HT-29 (cell line): ENCODE measurements at places on chromosomes 2 and 18.
A peak's percentile ranks its signal among the peaks of the same experiment; 100 is the strongest.

DNA sequence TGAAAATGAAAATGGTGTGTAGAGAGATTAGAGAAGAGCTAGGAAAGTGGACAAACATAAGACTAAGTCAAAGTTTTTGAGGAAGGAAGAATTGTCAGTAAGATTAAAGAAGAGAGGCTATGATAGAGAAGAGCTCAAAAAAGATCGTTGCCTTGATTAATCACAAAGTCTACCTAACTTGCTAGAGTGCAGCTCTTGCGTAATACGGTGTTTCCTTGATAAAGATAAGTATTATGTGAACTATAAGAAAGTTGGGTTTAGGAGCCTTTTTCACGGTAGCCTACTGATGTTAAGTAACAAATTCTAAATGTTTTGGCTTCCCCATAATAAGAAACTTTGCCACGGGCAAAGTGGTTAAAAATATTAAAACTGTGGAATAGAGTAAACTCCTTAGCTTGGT lies 226.4 kb upstream of the NRXN1 start:
- DNase-seq, result no peak

DNA sequence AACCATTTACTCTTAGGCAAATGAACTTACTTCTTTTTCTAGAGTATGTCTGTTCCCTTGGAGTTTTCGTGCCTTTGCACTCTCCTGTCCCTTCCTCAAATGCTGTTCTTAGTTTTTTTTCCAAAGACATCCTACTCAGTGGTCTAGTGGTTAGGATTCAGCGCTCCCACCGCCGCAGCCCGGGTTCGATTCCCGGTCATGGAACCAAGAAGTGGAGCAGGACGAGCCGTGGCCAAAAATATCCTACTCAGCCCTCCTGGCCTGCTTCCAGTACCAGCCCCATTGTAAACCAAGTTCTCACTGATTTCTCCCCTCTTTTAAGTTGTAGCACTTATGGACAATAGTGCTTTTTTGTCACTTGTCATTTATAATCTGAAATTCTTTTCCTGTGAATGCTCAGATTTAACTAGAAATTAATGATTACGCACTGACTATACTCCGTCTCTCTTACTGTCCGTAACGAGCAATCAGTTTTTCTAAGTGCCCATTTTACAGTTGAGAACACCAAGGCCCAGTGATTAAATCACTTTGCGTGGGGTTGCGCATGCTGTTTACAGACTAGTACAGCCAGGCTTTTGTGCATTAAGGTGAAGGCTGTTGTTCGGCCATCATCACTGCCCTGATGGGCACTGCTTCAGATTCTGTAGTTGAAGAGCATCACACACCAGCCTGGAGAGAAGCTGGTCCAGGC lies 17.9 kb downstream of the GREB1 start:
- no peak for DNase-seq

GRCh38 chr18:79405781-79406575 lies 10.2 kb downstream of the NFATC1 start:
- no peak for DNase-seq

DNA sequence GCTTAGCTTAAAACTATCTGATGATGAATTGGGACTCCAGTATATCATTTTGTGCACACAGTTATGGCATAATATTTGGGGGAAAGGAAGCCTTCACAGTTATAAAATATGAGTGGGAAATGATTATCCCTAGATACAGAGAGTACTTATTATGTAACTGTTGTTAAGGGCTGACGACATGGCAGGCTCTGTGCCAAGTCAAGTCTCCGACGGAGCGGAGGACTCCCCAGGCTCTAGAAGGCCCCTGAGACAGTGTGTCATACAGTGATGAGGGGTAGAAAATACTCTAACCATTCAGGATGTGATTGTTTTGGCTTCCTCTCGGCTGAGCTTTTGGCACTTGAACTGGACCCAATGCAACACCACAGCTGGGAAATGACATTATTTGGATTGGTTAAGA lies 211.8 kb downstream of the SLC8A1 start:
- DNase-seq, result no peak

- no peak for DNase-seq
These were observed 123.1 kb downstream of the OSR1 start for GRCh38 chr2:19235308-19235707.

GRCh38 chr2:47509250-47509649 lies 106.3 kb downstream of the MSH2 start:
- DNase-seq, result no peak

- DNase-seq, result no peak
These were observed 865 bp downstream of the GALR1 start for GRCh38 chr18:77250501-77250925.

GRCh38 chr2:71613403-71613952 lies 160.1 kb downstream of the DYSF start:
- no peak for DNase-seq

DNA sequence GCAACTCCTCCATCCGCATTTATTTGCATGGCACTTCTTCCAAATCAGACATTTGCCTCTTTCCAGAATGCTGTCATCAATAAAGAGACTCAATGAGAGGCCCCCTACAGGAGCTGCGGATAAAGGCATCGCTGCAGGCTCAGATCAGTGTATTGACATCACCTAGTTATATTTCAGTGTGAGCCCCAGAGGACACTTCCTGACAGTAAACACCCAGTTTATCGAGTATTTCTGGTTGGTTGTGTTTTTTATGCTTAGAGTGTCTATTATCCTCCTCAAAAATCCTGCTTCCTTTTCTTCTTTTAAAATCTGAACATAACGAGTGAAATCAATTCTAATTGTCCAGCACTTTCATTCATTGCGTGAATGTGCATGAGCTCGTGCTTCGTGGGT lies 38.8 kb downstream of the NRP2 start:
- DNase-seq, result no peak

- no peak for DNase-seq
These were observed 125.0 kb downstream of the CACNB4 start for GRCh38 chr2:151973901-151974199.

GRCh38 chr2:1709335-1709605 lies 35.0 kb downstream of the PXDN start:
- no peak for DNase-seq

- DNase-seq, result no peak
These were observed 58.6 kb downstream of the MGAT5 start for GRCh38 chr2:134312482-134312881.

DNA sequence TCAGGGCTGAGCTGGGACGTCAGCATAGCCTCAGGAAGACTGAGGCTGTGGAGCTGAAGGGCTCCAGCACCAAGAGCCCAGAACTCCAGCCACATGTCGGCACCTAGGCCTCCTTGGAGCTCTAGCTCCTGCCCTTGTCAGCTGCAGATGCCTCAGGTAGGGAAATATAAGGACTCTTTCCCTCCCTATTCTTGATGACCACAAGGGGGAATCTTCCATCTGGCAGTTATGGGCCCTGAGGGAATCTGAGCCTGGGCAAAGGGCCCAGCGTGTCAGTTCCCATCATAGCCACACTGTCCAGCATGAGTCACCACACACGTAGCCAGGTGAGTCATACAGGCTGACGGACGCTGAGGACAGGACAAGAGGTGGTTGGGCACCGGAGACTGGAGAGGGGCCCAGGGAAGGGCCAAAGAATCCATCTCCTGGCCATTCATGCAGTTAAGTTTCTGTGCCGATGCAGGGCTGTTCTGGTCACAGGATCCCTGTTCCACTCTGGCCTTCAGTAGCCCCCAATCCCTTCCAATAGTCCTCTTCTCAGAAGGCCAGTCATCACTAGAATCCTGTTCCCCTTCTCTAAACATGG lies 1.8 kb downstream of the MPV17 start:
- DNase-seq, result peak; percentile 96

GRCh38 chr2:5985536-5986385 lies 293.6 kb downstream of the SOX11 start:
- DNase-seq, result no peak

DNA sequence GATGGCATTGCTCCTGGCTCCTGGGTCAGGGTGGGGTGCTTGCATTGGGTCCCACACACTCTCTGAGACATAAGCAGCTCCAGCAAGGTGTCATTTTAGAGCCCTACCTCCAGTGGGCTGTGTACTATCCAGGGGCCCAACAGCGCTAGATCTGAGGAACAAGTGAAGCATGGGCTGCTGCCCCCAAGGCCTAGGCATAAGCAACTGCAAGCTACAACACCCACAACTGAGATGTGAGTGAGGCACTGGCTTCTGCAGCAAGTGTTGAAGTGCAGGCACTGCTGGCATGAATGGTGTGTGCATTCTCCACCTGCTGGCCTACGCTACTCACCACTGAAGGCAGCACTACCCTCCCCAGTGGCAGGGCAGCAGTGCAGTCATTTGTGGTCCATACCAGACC lies 81.0 kb upstream of the STK39 start:
- no peak for DNase-seq

DNA sequence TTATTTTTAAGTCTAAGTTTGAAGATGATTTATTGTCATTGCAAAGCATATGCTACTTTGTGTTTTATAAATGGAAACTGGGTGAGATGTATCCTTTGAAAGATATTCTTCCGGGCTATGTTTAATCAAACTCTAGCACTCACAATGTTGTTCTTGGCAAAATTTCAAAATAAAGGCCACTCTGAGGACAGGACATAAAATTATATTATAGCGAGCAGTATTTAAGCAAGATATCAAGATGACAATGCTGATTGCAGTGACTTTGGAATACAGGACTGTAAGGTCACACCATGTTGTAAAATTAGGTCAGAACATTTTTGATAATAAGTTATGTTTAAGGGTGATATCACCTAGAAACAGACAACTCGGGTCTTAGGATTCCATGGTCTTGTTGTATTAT lies 14.2 kb downstream of the RPRM start:
- DNase-seq, result peak; percentile 1

GRCh38 chr2:37570773-37571586 lies 100.5 kb downstream of the CDC42EP3 start:
- DNase-seq, result no peak

DNA sequence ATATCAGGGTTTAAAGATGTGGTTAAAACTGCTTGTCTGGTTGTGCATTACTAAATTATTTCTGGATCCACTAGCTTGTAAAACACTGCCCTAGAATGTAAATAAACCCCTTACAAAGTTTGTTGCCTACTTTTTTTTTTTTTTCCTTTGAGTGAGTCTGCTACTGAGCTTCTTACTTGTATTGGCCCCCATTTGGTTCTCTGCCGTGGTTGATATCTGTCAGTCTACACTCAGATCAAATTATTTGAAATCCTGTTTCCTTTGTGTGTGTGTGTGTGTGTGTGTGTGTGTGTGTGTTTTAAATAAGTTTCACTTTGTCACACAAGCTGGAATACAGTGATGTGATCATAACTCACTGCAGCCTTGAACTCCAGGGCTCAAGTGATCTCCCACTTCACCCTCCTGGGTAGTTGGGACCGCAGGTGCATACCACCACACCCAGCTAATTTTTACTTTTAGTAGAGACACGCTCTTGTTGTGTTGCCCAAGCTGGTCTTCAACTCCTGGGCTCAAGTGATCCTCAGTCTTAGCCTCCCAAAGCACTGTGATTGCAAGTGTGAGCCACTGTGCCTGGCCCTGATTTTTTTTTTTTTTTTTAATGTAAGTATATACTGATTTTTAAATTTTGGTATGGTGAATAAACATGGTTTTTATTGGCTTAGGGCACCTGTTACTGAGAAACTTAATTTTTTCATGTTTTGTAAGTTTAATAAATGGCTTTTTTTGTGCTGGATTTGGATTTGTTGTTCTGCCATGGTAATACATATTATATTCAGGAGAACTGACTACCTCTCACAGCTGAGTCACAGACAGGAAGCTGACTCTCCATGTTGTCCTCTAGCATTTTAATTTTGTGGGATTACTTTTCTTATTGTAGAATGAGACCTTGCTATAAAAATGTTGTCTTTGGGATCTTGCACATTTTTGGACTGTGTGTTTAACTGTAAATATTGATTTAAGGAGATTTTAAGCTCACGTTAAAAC lies 48.5 kb downstream of the MAP4K4 start:
- DNase-seq, result no peak

DNA sequence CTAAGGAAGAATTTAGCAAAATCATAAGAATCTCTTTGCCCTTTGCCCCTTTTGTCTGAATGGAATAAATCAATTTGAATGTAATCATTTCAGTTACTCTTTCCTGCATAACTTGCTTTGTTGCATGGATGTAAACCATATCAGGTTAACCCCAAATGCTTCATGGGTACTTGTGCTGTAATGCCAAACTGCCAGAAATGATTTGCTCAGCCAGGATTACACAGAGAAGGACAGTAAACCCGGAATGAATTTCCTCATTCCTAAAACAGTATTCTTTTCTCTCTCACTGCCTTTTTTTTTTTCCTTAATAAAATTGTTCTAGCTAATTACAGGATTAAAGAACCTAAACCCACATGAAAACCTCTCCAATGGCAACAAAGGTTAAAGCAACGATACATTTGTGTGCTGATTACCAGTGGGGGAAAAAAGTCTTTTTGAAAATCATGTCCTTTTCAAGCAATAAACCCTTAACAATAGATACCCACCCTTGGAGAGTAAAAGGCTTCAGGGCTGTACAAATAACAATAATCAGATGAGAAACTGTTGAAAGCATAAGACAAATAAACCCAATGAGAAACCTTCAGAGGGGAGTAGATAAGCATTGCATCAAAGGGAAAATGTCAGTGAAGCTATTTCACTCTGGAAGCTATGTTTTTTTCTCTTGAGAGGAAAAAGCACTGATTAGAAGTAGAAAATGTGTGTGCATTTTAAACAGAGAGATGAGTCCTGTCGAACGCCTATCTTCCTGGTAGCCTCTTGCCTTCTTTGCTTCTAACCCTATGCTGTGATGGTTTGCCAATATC lies 275.3 kb downstream of the CDH2 start:
- no peak for DNase-seq

GRCh38 chr2:7020468-7020867 lies 103.3 kb downstream of the RNF144A start:
- no peak for DNase-seq
